ENCODE measurements at places on chromosomes 2 and 18.
A peak's percentile ranks its signal among the peaks of the same experiment; 100 is the strongest.

DNA sequence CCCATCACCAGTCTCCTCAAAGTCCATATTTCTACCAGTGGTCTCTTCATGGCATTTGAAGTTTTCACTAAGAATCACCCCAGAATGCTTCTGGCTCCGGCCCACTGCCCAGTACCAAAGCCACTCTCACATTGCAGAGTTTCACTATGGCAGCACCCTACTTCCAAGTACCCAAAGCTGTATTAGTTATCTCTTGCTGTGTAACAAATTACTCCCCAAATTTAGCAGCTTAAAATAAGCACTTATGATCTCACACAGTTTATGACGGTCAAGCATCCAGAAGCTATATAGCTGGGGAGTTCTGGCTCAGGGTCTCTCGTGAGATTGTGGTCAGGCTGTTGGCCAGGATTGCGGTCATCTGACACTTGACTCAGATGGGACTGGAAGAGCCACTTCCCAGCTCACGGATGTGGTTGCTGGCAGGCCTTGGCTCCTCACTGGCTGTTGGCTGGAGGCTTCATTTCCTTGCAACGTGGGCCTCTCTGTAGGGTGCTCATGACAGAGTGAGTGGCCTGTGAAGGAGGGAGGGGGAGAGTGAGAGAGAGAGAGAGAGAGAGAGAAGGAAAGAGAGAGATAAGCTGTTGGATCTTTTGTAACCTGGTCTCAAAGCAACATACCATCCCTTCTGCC, 189.5 kb downstream of the CTIF start:
- no peak for DNase-seq

GRCh38 chr2:115460008-115460407, 1017.6 kb downstream of the DPP10 start:
- no peak for DNase-seq

DNA sequence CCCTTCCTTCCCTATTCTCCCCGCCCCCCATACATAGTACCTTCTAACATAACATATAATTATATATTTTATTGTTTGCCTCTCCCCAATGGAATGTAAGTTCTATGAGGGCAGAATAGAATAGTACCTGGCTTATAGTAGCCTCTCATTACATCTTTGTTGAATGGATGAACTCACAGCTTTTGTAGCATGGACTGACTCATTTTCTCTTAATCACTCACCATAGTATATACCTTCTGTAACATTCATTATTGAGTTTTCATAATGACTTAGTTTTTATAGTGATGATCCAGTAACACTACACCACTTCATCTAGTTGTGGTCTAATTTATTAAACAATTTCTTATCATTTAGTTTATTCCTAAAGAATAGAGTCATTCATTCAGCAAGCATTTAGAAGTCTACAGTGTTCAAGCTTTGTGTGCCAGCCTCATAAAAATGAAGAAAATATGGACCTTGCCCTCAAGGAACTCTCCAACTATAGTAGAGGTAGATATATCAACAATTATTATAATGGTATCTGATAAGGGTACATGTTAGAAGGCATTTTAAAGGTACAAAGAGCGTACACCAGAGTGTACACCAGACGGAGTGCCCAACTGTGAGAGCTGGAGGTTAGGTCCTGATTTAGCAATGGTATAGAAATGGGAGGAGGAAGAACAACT, 31.1 kb downstream of the NCOA1 start:
- DNase-seq: no peak

DNA sequence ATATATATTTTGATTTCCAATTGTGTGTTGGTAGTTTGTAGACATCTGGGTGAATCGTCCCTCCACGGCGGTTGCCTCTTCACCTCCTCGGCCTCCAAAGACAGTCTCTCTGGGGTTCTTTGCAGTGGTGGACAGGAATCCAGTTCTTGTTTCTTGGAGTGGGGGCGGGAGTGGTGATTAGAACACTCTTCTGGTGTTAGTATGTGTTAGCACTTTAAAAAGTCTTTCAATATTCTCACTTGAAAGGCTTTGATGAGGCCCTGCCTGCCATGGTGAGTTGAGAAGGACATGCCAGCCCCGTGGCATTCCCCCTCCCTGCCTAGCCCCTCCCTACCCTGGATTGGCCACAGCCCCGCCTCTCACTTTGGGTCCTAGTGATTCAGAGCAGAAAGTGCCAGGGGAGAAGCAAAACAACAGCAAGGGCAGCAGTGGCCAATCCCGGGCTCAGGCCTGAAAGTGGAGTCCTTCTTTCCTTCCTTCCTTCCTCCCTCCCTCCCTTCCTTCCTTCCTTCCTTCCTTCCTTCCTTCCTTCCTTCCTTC, 316.8 kb upstream of the HS6ST1 start:
- DNase-seq: no peak

- DNase-seq: no peak
Measured at GRCh38 chr2:191885098-191885497, 38.2 kb upstream of the CAVIN2 start.

DNA sequence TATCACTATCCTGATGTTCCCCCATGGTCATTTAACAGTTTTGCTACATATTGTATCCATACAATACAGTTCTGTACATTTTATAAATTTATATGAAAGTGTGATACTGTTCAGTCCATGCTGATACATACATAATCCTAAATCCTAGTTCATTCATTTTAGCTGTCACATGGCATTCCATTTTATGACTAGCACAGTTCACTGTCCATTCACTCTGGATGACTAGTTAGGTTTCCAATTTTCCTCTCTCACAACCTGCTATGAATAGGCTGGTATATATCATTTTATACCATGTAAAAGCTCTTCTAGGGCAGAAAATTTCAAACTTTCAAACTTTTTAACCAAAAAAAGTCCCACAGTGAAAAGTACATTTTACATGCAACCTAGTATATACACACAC, 15.2 kb downstream of the SMAD2 start:
- DNase-seq: no peak

DNA sequence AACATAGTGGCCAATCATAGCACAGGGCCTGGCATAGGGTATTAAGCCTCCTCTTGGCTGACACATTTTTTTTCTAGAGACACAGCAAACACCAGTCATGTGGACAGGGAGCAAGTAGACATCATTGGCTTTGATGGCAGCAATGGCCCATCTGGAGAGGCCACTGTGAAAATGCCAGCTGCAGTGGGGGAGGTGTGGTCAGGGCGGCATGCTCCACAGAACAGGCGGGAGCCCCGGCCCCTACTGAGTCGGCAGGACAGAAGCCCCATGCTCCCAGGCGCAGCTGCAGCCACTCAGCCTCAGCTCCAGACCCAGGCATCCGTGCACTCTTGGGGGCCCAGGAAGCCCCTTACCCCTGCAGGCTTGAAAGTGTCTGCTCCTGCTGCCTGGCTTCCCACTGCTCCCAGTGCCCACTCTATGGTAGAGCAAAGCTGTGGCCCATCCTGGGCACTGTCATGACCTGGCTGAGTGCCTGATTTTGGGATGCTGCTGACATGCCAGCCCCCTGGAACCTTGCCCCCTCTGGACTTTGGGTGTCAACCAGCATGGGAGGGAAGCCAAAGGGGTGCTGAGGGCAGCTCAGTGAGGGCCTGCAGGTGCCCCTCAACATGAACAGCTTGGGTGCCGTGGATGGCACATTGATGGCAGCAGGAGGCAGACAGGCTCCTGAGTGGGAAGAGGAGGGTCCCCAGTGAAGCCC, 23.3 kb upstream of the UBE2F start:
- DNase-seq: no peak

GRCh38 chr2:109193807-109194619, 65.0 kb downstream of the SH3RF3 start:
- no peak for DNase-seq

DNA sequence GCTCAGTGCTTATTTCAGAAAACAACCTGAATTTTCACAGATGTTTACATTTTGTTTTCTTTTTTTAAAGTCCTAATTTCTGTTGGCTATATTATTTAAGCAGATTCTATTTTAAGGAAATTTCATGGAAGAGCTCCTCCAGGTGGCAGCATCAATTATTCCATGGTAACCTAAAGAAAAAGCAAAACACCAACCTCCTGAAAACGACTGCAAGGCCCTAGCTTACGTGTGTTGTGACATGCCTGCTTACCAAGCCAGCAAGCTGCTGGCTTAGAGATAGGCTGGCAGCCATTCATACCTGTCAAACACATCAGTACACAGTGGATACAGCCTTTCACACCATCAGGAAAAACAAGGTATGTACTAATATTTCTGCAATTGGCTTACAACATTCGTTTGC, 64.9 kb downstream of the LPIN2 start:
- no peak for DNase-seq

DNA sequence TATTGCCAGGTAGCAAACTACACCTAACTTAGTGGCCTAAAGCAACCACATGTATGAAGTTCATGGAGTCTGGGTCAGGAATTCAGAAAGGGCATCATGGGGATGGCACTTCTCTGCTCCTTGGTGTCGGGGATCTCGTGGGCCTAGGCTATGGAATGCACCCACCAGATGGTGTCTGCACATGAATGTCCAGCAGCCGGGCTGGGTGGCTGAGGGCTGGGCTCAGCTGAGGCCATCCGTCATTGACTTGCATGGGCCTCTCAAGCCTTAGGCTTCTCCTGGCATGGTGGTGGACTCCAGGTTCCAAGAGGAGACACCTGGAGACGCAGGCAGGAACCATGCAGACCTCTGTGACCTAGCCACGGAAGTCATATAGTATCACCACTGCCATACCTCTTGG, 26.0 kb upstream of the RPL31 start:
- no peak for DNase-seq

- DNase-seq: peak; percentile 27
Measured at GRCh38 chr2:218406949-218407618, 7.4 kb downstream of the CTDSP1 start.

DNA sequence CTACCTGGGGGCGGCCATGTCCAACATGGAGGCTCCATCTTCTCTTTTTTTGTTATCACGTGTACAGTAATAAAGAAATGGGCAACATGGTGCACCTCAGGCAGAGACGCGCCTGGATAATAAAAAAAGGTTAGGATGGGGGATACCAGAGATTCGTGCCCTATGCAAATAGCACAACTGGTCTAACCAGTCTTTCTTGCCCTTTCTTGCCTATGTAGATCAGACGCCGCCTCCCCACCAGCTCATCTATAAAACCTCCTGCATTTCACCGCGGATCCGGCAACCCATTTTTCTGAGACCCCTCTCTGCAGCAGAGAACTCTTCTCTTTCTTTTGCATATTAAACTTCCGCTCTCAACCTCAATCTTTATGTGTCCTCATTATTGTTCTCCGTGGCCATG, 68.7 kb downstream of the MYL12B start:
- no peak for DNase-seq

DNA sequence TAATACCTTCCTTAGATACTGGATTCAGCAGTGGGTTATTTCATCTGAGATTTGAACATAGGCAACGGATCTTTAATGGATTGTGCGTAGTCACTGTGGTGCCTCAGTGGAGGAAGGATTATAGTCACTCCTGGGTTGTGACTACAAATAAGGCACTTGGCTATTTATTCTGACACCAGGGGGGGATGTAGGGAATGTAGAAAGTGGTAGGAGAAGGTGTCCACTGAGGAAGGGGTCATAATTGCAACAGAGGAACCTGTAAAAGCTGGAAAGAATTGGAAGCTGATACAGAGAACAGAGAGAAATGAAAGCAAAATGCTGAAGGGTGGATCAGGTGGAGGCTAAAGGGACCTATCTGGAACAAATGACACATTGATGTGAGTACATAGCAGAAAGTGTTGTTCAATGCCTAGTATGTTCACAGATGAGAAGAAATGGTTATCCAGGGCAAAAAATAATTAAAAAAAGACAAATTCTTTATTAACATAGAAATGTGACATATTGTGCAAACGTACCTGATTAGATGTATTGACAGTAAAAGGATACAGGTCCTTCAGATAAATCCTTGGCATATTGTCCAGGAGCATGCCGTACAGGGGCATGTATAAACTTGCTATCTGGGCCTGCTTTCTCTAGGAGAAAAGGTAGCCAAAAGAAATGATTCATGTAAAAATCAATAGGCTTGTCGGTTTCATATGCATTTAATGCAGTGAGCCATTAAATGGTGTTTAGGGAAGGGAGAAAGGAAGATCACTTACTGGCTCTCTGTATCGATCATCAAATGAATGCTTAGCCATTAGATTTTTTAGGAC, 91.2 kb upstream of the CCDC195 start:
- DNase-seq: no peak

GRCh38 chr2:174195253-174195652, 53.1 kb downstream of the OLA1 start:
- DNase-seq: no peak

DNA sequence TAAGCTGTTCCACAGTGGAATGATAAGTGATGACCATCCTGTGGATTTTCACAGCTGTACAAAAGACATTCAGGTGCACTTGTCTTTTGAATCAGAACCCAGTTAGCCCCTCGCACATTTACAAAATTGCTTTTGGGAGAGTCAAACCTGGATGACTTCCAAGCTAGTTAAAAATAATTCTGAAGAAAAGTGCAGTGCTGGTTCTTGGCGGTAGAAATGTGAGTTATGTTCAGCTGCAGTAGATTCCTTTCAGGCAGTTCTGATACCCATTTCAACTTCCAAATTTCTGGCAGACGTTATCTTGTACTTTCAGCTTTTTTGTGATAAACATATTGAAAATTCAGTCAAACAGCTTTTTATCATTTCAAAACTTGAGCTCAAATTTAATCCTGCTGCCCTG, 324.7 kb downstream of the NRXN1 start:
- DNase-seq: no peak

DNA sequence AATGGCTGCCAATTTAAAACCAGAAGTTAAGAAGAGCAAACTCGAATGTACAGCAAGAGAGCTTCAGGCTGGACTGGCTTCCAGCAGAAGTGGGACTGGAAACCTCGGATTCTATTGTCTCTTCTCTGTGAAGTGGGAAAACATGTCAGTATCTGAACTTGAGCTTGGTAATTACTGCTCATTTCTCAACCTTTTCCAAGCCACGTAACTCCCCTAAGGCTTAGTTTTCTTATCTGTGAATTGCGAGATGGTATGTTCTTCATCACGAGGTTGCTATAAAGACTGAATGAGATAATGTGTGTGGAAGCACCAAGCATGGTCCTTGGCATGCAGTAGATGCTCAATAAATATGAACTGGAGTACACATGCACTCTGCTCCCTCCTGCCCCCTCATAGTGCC, 259.4 kb upstream of the SPRED2 start:
- DNase-seq: no peak

- no peak for DNase-seq
Measured at GRCh38 chr2:85168942-85169341, 35.8 kb downstream of the TCF7L1 start.

DNA sequence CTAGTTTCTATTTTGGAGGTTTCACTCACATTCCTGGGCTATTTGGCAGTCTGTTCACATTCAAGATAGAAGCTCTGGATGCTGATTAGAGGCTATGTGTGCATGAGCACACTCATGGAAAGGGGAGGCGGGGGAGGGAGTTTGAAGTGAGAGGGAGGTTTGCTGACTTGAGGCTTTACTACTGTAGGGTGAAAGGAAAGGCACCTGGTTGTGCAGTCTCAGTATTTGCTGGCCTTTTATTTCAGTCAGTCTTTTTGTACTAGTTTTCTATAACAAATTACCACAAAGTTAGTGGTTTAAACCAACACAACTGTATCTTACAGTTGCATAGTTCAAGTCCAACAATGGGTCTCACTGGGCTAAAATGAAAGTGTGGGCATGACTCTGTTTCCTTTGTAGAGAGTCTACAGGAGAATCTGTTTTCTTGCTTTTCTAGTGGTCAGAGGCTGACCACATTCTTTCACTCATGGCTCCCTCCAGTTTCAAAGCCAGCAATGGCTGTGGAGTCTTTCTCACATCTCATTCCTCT, 47.7 kb upstream of the NR4A2 start:
- DNase-seq: no peak

All from stimulated activated CD4-positive, alpha-beta T cell treated with anti-CD3 and anti-CD28 coated beads, TNF-alpha, amount 100 ng/mL, for 1 hour (primary cell).